Testis (tissue), 5 donors: ENCODE measurements at places on chromosomes 7 and 10.

DNA sequence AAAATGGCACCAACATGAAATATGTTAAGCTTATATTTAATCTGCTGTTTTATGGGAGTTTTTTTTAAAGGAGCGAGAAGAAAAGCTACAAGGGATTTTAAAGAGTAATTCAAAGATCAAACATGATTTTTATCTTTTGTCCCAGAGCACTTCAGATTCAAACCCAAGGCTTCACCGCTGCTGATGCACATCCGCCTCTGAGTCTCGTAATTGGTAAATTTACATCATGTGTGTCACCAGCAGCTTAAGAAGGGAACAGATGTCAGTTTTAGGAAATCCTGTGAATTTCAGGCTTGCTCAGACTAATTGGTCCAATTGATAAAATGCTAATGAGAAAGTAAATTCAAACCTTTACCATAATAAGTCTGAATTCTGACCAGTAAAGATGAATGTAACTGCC is 406.3 kb downstream of the GFRA1 start:
- DNase-seq: no peak

DNA sequence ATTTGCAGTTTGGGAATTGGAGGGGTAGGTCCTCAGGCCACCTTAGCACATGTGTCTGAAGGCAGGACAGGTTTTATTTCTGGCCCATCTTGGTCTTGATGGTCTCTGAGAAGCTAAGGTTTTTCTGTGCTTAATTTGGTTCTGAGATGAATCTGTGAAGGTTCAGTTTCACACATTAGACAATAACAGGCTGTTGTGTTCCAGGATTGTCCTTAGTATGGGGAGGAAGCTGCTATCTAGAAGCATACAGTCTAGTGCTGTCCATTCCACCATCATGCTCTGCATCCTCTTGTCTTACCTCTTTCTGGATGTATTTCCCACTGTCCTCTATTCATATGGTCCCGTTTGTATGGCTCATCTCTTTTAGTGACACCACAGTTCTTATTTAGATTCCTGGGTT is 7.1 kb downstream of the UBE2D1 start:
- no peak for DNase-seq

GRCh38 chr7:147519062-147519461 is 1071.5 kb upstream of the C7orf33 start:
- DNase-seq: no peak

GRCh38 chr10:127036987-127037386 is 131.8 kb downstream of the DOCK1 start:
- DNase-seq: peak; percentile 1

DNA sequence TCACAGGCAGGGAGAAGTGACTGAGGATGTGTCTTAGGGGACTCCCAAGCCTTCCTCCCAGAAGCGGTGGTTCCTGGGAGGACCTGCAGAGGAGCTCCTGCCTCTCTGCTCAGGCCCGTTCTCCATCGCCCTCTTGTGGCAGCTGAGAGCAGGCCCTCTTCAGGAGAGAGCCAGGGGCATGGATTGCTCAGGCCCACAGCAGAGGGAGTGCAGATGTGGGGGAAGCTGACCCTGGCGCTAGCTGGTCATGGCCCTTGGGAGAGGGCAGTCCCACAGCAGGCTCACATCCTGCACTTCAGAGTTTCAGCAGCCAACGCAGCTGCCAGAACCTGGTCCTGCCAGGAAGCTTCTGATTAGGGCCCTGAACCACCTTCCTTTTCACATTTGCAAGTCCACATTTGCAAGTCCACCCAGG is 94.8 kb upstream of the TARP start:
- peak; percentile 73 for DNase-seq

GRCh38 chr10:113442336-113442735 is 110.5 kb upstream of the HABP2 start:
- DNase-seq: no peak

DNA sequence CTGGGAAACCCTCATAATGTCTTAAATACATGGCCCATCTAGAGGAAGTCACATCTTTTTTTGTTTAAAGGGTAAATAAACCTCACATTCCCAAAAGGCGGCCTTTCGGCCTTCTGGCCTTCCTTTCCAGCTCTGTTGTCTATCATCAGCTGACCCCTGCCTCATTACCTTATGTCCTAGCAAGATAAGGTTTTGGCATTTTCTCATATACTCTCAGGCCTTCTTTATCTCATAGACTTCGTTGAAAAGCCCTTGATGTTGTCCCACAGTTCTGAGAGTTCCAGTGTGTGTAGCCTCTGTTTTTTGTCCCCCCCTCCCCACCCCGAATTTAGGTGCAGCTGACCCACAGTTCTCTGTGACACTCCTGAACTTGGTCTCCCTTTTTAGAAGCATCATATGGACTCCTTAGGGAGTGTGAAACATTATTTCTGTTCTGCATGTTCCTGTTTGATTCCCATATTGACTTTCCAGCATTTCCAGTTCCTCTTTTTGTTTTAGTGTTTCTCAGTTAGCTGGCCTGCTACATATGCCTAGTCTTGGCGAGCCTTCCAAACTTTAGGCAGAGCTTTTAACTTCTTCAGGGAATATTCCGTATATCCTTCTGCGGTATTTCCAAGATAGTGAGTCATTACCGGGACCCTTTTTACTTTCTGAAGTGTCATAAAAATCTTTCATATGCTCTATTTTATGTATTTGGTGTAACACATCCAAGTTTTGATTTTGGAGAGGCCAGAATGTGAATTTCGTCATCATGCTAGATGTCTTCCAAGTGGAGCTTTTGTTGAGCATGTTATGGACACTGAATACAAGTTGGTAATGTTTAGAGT is 138.5 kb downstream of the LRRC4 start:
- no peak for DNase-seq

DNA sequence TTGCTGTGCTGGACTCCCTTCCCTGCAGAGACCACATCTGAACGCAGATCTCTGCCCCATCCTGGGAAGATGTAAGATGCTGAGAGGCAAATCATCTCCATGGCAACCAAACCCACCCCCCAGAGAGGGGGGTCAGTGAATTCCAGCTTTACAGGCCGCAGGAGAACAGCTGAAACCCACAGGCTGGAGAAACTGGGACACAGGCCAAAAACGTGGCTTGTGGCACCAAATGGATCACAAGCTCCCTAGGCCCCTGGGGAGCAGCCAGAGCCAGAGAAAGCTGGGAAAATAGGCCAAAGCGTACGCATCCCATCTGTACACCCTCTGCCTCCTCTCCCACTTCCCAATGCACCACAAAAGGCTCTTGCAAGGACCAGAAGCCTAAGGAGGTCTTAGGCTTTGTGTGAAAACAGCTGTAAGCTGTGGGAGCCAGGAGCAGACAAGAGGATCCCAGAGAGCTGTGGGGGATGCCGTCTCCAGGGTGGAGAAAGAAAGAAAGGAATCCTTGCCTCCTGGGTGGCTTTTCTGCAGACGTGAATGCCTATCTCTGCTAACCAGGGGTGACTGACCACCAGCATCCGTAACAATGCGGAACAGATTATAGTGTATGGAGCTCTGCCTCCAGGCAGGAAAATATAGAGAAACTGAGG is 59.5 kb downstream of the TMEM130 start:
- peak; percentile 30 for DNase-seq

DNA sequence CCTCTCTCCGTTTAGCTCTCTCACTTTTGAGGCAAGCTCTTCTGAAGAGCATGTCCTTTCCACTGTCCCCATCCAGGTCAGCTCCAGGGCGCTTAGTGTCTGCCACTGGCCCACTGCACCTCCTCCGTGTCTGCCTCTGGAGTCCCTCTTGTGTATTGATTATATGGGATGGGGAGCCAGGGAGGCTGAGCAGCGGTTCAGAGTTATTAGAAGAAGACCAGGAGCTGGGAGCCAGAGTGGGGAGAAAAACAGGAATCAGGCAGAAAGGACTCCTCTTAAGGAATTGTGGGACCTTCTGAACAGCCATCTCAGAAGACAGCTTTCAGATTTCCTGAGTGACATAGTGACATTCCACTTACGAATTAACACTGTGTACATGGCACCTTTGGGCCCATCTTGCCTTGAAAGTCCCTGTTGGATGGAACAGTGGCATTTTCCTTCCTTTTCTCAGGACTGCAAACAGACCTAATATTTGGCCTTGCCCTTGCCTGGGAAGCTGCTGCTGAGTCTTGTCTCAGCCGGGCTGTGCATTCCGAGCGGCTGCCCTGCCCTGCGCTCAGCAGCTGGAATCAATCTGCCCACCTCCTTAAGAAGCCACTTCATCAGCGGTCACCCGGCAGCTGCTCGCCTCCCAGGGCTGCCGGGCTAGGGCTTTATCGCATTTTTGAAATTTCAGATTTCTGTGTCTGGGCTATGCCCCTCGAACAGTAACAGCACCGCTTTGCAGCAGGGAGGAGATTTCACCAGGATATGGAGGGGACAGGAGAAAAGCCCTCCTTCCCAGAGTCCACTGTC is 81.1 kb upstream of the PRKG1 start:
- peak; percentile 21 for DNase-seq

GRCh38 chr10:124414076-124414475 is 4.6 kb downstream of the OAT start:
- no peak for DNase-seq

DNA sequence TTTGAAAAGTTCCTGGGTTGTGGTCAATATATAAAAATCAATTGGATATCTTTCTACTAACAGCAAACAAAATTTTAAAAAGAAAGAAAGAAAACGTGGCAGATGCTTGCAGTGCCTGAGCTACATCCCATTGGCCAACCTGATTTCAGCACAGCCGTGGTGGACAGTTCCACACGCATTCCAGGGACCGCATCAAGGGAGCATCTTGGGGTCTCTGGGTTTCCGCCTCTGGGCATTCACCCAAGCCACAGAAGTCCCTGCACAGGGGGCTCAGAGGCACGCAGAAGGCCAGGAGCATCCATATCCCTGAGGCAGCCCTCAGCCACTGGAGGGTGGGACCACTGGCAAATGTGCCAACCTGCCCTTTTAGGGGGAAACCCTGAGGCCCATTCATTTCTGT is 254.5 kb upstream of the RNF32 start:
- DNase-seq: no peak

DNA sequence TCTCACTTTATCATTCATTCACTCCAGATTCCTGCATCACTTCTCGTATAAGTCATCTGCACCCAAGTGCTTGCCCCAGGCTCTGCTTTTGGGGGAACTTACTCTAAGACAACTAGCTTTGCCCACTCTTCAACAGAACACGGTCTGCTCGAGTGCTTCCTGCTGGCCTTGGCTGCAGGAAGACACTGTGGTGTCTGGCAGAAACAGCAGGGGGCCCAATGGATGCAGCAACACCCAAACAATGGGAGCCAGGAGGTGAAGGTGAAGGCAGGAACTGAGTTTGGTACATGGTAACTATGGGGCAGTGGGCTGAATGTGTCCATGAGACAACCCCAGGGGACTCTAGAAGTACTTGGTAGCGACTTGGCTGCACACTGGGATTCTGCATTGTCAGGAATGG is 344.0 kb downstream of the REEP3 start:
- no peak for DNase-seq

GRCh38 chr7:158827411-158828132 is 1.7 kb downstream of the ESYT2 start:
- no peak for DNase-seq

- DNase-seq: no peak
Measured at GRCh38 chr10:16777473-16778370, 39.5 kb downstream of the RSU1 start.

GRCh38 chr7:155247479-155248365 is 50.0 kb upstream of the INSIG1 start:
- no peak for DNase-seq

DNA sequence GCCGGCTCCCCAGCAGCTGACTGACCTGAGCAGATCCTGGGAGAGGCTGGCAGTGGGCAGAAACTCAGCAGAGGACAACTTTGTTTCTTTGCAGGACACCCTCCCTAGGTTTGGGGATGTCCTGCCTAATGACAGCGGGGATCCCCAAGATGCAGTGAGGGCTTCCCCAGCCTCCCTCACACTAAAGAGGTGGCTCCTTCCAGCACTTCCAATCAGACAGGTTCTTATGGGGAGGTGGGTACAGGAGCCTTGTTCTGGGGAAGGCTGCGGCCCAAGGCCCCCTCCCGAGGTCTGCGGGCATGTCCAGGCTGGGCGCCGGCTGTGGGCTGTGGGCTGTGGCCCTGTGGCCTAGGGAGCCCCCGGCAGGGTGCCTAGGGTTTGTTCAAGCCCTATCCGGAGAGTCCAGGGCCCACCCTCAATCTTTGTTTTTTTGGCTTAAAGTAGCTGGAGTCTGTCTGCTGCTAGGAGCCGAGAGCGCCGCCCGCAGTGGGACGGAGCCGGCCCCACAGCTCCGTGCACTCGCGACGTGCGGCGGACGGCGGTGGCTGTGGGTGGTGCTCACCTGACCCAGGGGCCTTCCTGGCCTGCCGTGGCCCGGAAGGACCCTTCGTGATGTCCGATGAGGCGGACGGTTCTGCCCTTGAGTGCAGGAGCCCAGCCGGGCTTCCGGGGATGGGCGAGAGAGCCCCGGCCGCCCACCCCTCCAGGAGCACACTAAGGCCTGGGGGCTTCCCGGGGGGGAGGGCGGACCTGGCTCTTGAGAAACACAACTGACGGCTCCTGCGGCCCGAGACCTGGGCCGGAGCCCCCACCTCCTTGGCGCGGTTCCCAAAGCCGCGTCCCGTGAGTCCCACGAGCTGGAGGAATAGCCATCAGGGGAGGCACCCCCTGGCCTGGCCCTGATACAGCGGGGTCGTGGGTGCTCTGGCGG is 57.2 kb downstream of the PDGFA start:
- no peak for DNase-seq

- DNase-seq: no peak
Measured at GRCh38 chr10:78684947-78685346, 383.8 kb upstream of the ZMIZ1 start.

- no peak for DNase-seq
Measured at GRCh38 chr7:120876922-120877321, 19.0 kb upstream of the TSPAN12 start.

GRCh38 chr7:155683098-155683497 is 38.6 kb downstream of the RBM33 start:
- no peak for DNase-seq

DNA sequence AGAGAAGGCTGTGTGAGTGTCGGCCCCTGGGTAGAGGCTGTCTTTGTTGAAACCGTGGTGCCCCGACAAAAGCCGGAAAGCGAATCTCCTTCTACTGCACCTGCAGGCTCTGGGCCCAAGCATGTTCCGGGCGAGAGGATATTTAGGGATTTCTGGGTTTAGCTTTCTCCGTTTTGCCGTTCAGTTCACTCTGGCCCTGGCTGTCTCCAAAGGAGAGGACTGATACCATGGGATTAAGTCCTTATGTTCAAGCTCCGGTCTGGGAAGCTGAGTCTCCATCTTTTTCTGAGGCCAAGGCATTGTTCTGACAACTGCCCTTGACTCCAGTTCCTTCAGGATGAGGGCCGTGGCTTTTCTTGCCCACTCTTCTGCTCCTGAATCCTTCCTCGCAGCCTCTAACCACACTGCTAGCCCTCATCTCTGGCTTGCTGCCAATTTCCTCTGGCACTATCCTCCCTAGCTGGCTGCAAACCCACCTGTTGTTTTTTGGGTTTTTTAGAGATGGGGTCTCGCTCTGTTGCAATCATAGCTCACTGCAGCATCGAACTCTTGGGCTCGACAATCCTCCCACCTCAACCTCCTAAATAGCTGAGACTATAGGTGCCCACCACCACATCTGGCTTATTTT is 206.8 kb downstream of the SKIDA1 start:
- peak; percentile 53 for DNase-seq

GRCh38 chr10:60208676-60209269 is 180.9 kb downstream of the ANK3 start:
- DNase-seq: no peak

GRCh38 chr10:121813857-121814256 is 114.0 kb downstream of the ATE1 start:
- DNase-seq: no peak
